Frontal cortex (tissue), 4 donors: ENCODE measurements at places on chromosomes 5 and 9. TPM values are rescaled to one million over a fixed set of nuclear protein-coding genes. Genes with fewer than 3 reads are reported as not detected.

COL5A1 gene
- 2.9 TPM for total RNA-seq

PCDHB4 gene
- 4.5 TPM for total RNA-seq

IL4 gene
- total RNA-seq = not detected

KCNIP1 gene
- total RNA-seq = 15.5 TPM

PCDHGB2 gene
- total RNA-seq = 6.1 TPM

AK8 gene
- 1.2 TPM for total RNA-seq

PCDHA1 gene
- total RNA-seq = 8.6 TPM

CCDC192 gene
- total RNA-seq = not detected

ANKRD20A1 gene
- total RNA-seq = 6.5 TPM

OTP gene
- not detected for total RNA-seq

FGF1 gene
- 2.9 TPM for total RNA-seq

TPD52L3 gene
- total RNA-seq = not detected

RANBP6 gene
- 79.9 TPM for total RNA-seq
